ENCODE measurements at places on chromosomes 7 and 10.

GRCh38 chr10:26829810-26830515 lies 30.8 kb downstream of the ABI1 start:
- no peak for DNase-seq

GRCh38 chr7:40883826-40884225 lies 749.0 kb downstream of the SUGCT start:
- no peak for DNase-seq

DNA sequence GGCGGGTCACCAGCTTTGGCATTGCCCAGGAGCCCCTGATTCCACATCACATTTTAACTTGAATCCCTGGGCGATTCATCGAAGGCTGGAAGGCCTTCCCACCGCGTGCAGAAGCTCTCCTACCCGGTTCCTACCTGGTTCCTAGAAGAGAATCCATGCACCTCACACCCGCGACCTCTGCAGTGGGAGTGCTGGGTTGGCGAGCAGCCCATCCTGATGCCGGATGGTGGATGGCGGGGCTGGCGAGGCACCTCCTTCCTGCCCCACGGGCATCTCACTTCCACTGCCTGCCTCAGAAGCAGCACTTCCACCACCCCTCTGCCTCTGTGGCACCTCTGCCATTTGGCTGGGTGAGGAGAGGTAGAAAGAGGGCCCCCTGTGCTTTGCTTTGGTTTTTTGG lies 32.0 kb downstream of the NUB1 start:
- no peak for DNase-seq

- no peak for DNase-seq
Observed at GRCh38 chr7:129067943-129068548, 13.1 kb upstream of the TNPO3 start.

GRCh38 chr7:51255536-51256208 lies 60.9 kb downstream of the COBL start:
- no peak for DNase-seq

GRCh38 chr7:42953994-42954393 lies 21.8 kb downstream of the MRPL32 start:
- DNase-seq: no peak

DNA sequence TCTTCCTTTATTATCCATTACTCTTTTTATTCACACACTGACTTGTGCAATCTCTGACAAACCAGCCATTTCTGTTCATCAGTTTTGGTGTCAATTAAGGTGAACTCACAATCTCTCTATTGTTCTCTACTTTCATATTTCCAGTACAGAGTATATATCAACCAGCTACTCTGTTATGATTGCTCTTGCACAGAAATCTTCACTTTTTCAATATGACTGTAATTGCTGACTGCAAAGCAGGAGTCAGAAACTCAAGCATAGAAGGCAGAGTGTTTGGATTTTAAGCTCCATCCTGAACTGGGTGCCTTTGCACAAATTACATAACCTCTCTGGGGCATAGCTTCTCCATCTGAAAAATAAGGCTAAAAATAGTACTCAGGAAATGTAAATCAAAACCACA lies 1042.0 kb downstream of the GRM8 start:
- no peak for DNase-seq

DNA sequence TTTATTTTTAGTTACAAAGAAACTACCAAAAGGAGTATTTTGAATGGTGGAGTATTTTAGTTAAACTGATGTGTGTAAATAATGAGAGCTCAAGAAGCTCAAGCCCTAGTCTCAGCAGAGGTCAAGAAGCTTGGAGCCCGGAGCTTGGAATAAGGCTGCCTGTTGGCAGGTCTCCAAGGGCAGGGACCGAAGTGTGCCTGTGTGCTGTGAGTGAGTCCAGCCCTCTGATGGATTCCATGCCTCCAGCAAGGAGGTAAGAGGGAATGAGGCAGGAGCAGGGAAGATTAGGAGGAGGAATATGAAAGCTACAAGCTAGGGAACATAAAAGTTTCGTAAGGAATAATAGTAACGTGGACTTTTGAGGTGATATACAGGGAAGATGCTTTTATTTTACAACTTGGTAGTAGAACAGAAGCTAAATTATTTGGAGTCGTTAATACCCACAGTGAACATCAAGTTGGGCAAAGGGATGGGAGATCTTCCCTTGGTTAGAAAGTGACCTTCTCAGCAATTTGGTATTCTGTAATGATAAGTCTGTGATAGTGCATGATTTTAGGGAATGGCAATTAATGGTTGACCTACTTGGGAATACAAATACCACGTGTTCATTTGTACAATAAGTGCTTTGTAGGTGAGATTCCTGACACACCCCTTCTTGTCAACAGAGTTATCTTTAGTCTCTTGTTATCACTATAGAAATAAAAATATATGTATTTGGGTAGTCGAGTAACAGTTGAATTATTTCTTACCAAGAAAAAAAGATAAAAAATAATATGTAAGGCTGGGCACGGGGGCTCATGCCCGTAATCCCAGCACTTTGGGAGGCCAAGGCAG lies 4.6 kb downstream of the SEC23IP start:
- no peak for DNase-seq

GRCh38 chr10:123269017-123269552 lies 114.9 kb downstream of the BUB3 start:
- no peak for DNase-seq

GRCh38 chr7:137818036-137818435 lies 28.7 kb downstream of the DGKI start:
- no peak for DNase-seq

GRCh38 chr7:131011976-131012375 lies 278.0 kb upstream of the KLF14 start:
- no peak for DNase-seq

GRCh38 chr10:9786576-9786975 lies 1231.1 kb upstream of the CELF2 start:
- DNase-seq: no peak

DNA sequence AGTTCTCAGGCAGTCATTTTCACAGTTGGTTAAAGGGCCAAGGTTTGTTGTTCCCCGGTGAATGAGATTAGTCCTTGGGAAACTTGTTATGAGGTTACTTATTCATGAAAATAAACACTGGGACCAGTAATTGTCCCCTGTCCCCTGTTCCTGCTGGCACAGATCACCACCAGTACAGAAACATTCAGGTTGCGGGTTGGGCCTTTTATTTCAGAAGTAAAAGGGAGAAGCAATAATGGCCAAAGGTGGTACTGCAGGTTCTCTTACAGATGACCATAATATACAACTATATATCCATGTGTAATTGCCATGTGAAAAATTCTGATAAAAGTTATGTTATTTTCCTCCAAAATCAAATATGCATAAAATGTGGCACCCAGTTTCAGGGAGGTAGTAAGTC lies 442.0 kb downstream of the SORCS1 start:
- no peak for DNase-seq

GRCh38 chr7:40135317-40135610 lies 459 bp downstream of the SUGCT start:
- DNase-seq: no peak

GRCh38 chr7:51309361-51310130 lies 7.1 kb downstream of the COBL start:
- no peak for DNase-seq

- DNase-seq: no peak
Observed at GRCh38 chr7:104694710-104695109, 319.3 kb upstream of the KMT2E start.

DNA sequence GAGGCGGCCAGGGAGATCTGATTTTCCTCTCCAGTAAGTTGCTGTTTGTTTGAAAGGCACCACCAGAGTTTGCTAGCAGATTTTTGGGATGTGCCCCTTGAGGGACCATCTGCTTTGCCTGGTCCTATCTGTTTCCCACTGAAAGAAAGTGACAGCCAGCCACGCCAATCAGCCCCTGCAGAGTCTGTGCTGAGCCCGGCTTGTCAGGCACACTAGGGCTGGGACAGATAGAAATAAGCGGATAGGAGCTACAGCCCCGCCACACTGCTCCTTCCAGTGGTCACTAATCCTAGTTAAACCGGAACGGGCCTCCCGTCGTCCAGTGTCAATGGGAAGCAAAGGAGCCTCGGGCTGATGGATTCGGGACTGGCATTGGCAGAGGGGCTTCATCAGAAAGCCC lies 161.9 kb upstream of the PRR15 start:
- no peak for DNase-seq

DNA sequence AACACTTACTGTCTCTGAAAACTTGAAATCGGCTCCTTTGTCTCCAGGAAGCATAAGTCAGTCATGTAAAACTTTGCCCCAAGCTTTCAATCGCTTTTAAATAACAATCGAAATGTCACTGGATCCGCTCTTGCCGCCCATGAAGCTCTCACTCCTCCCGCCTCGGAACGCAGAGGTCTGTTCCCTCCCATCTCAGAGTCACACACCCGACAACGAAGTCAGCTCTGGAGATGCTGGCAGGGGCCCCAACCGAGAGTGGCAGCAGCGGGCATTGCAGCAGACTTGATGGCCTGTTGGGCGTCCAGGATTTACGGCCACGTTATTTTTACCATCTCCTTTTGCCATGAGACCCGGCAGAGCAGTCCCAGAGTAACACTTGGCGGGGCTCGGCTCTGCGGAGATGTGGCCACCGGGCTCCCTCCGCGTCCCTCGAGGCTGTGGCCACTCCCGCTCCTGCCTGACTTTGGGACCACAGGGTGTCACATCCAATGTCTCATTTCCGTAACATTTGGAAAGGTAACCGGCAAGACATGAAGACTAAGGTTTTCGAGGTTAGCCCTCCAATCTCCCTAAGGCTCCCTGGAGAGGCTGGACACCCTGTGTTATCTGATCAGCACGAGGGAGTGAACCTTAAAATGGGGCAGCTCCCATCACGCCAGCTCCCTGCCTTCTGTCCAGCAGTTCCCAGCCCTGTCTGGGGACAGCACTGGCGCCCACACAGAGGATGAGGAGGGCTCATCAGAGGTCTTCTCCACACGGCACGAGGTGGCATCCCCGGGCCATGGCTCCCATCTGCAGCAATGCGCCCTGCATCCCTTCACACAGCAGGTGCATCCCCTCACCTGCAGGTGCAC lies 62.8 kb upstream of the ADGRA1 start:
- DNase-seq: no peak

- peak; percentile 35 for DNase-seq
Observed at GRCh38 chr7:5296611-5297226, 14.0 kb downstream of the SLC29A4 start.

DNA sequence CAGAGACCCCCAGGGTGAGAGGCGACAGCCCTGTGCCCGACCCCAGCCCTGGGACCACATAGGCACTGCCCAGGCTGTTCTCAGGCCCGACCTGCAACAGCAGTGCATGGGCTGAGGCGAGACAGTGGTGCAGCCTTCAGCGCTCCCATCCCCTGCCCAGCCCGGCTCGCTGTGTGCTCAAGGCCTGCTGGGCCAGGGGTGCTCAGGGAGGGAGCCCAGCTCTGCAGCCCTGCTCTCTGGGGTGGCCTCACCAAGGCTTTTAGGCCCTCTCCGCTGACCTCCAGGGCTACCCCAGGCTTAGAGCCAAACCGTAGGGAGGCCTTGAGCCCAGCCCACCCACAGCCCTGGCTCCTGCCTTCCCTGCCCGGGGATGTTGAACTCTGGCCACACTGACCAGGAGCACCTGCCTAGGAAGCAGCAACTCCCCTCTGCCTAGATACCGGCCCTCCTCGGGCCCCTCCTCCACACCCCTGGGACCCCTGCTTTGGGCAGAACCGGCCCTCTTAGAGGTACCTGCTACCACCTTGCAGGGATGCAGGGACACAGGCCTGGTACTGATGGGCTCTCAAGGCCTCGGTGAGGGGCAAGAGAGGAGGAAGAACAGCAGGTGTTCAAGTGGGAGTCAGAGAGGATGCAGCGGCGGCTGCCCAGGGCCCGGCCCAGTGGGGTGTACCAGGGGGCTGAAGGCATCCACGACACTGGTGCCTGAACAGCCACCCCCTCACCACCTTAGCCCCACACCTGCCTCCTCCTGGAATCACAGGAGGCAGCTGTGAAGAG lies 231.5 kb downstream of the ELFN1 start:
- no peak for DNase-seq

DNA sequence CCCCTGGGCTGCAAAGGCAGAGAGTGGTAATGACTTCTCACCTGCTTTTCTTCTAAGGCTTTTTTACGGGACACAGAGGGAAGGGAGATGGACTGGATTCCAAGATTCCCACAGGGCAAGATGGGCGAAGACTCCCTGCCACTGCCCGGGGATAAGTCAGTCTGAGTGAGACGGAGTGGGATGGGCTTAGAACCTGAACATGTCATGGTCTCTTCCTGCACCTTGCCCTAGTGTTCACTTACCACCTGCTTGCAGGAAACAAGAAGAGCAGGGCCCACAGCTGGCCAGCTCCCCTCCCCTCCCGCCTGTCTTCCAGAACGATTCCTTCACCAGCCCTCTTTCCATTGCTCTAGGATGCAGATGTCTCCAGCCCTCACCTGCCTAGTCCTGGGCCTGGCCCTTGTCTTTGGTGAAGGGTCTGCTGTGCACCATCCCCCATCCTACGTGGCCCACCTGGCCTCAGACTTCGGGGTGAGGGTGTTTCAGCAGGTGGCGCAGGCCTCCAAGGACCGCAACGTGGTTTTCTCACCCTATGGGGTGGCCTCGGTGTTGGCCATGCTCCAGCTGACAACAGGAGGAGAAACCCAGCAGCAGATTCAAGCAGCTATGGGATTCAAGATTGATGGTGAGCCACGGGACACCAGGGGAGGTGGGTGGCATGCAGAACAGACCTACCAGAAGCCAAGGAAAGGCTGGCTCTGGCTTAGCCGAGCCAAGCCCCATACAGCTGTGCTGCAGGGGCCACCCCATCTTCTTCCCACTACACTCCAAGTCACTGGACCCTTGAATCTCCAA lies 1.3 kb downstream of the SERPINE1 start:
- DNase-seq: no peak

GRCh38 chr10:121452581-121452980 lies 145.7 kb downstream of the FGFR2 start:
- no peak for DNase-seq

- DNase-seq: no peak
Observed at GRCh38 chr10:78309536-78310237, 276.0 kb downstream of the RPS24 start.

GRCh38 chr7:154931906-154932305 lies 71.0 kb downstream of the PAXIP1 start:
- DNase-seq: no peak

DNA sequence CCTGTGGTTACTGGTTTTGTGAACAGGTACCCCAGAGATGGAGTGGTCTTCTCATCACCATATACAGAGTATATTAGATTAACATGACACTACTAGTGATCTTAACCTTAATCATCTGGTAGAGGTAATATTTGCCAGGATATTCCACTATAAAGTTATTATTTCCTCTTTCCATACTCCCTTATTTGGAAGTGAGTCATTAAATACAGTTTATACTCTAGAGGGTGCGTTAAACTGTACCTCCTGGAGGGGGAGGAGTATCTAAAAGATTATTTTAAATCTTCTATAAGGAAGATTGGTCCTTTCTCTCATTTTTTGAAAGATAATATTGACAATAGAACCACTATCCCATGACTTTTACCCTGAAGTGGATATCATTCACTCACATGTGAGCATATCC lies 85.4 kb downstream of the THSD7A start:
- no peak for DNase-seq

GRCh38 chr7:48090095-48090805 lies 1.2 kb downstream of the UPP1 start:
- no peak for DNase-seq

GRCh38 chr7:106430535-106431455 lies 146.0 kb upstream of the NAMPT start:
- DNase-seq: no peak

GRCh38 chr10:129122846-129123245 lies 344.2 kb upstream of the MGMT start:
- no peak for DNase-seq

GRCh38 chr7:75955331-75955955 lies 39.0 kb downstream of the TMEM120A start:
- DNase-seq: no peak

GRCh38 chr7:28990200-28990960 lies 32.2 kb upstream of the TRIL start:
- no peak for DNase-seq

GRCh38 chr10:124105045-124105444 lies 11.6 kb upstream of the CHST15 start:
- DNase-seq: no peak
